ENCODE measurements at places on chromosomes 12 and 14.

- no peak for DNase-seq
- H3K27ac ChIP-seq = no peak overlapping the region
- H3K36me3 ChIP-seq = no peaks in the 10 kb centered on the region
- no peaks in the 10 kb centered on the region for H3K4me1 ChIP-seq
These were observed 153.8 kb downstream of the LRIG3 start for GRCh38 chr12:58766513-58766870.

DNA sequence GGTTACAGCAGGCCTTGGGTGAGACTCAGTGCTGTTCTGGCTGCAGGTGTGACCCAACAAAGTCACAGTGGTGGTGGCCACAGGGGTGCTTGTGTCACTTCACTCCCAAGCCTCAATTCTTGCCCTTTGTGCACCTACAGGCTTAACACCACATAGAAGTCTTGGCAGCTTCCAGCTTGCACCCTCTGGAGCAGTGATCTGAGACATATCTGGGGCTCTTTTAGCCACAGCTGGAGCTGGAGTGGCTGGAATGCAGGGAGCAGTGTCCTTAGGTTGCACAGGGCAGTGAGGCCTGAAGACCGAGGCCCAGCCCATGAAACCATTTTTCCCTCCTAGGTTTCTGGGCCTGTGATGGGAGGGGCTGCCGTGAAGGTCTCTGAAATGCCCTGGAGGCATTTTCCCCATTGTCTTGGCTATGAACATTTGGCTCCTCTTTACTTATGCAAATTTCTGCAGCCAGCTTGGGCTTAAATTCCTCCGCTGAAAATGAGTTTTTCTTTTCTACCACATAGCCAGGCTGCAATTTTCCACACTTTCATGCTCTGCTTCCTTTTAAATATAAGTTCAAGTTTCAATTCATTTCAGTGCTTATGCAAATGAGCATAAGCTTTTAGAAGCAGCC is 37.7 kb downstream of the ADAM21 start:
- H3K27ac ChIP-seq = no peak overlapping the region
- no peaks in the 10 kb centered on the region for H3K36me3 ChIP-seq
- DNase-seq = no peak
- H3K27me3 ChIP-seq = no peaks in the 10 kb centered on the region
- H3K4me1 ChIP-seq = no peaks in the 10 kb centered on the region

DNA sequence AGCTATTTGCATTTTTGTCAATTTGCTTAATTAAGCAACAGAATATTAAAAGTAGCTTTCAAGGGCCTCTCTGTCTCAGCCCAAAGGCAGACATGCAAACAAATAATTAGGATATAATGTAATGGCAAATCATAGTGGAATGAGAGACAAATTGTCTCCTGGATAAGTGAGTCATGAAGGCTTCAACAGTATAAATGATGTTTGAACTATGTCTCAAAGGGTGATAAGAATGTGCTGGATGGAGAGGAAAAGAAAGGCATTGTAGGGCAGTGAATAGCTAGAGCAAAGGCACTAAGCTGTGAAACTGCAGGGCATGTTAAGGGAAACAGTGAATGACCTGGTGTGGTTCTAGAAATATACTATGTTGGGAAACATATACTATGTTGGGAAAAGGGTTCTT is 53.5 kb upstream of the PPP1R12A start:
- H3K27me3 ChIP-seq = no peaks in the 10 kb centered on the region
- no peak overlapping the region for H3K27ac ChIP-seq
- DNase-seq = no peak
- H3K4me1 ChIP-seq = no peaks in the 10 kb centered on the region
- no peak overlapping the region for H3K4me3 ChIP-seq

GRCh38 chr12:26469421-26470180 is 274.2 kb downstream of the SSPN start:
- H3K4me3 ChIP-seq = no peak overlapping the region
- no peak overlapping the region for H3K27ac ChIP-seq
- H3K4me1 ChIP-seq = no peaks in the 10 kb centered on the region
- no peaks in the 10 kb centered on the region for H3K36me3 ChIP-seq
- no peak for DNase-seq

- DNase-seq = no peak
- H3K4me1 ChIP-seq = no peaks in the 10 kb centered on the region
- no peak overlapping the region for H3K27ac ChIP-seq
- H3K4me3 ChIP-seq = no peak overlapping the region
- H3K27me3 ChIP-seq = no peaks in the 10 kb centered on the region
These were observed 464.8 kb upstream of the RGS6 start for GRCh38 chr14:71467361-71467811.

GRCh38 chr12:45302621-45303369 is 86.9 kb downstream of the ANO6 start:
- no peak for DNase-seq
- H3K27me3 ChIP-seq = no peaks in the 10 kb centered on the region
- H3K27ac ChIP-seq = peak overlapping the region; percentile 65

GRCh38 chr14:20683125-20683890 is 1.1 kb upstream of the RNASE4 start:
- H3K36me3 ChIP-seq = no peaks in the 10 kb centered on the region
- H3K27me3 ChIP-seq = no peaks in the 10 kb centered on the region
- H3K4me1 ChIP-seq = no peaks in the 10 kb centered on the region
- H3K4me3 ChIP-seq = peak overlapping the region; percentile 77

DNA sequence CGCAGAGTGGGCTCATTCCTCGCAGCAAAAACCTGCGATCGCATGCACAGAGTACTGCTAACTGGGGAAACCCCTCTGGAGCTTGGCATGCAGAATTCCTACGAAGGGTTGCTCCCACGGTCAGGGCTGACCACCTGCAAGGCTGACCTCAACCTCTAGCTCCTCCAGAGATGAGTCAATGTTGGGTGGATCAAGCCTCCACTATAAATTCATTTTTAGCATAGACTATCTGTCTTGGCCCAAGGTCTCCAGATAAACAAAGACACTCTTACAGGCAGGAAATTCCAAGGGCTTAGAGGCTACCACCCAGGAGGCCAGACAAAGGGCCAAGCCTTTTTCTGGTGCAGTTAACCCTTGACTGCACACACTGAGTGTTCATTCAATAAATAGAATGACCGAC is 296.5 kb downstream of the TMEM132D start:
- no peaks in the 10 kb centered on the region for H3K4me1 ChIP-seq
- no peaks in the 10 kb centered on the region for H3K36me3 ChIP-seq
- no peak for DNase-seq
- H3K27me3 ChIP-seq = no peaks in the 10 kb centered on the region

DNA sequence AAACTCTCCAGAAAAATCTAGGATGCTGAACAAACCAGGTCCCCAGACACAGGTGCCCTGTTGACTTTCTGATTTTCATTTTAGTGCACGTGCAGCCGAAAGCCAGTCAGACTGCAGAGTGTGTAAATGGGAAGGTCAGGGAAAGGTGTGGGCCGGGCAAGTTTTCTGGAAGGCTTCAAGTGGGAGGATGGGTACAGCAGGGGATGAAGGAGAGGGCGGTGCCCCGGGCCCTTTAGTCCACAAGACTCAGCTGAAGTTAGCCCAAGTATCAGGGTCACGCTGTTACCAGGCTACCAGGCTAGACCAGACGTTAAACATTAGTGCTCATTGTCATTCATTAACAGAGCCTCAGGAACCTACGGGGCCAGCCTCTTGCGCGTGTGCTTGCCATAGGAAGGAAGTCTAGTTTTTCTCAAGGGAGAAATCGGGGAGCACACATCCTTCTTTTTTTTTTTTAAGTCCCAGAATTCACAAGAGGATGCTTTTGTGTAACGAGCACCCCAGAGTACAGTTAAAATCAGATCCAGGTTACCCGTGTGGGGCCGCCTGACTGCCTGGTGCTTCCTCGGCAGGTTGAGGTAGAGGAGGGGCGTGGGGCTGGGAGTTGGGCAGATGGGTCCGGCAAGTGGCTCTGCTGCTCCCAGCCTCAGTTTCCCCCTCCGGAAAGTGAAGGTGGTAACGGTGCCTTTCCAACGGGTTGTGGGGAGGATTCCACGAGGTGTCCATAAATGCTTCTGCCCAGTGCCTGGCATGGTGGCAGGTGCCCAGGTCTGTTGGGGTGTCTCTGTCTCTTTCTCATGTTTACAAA is 19.1 kb downstream of the BCL7A start:
- no peaks in the 10 kb centered on the region for H3K27me3 ChIP-seq
- no peak for DNase-seq
- H3K27ac ChIP-seq = no peak overlapping the region

- no peak overlapping the region for H3K27ac ChIP-seq
- no peaks in the 10 kb centered on the region for H3K4me1 ChIP-seq
- no peaks in the 10 kb centered on the region for H3K36me3 ChIP-seq
- H3K4me3 ChIP-seq = no peak overlapping the region
- no peaks in the 10 kb centered on the region for H3K27me3 ChIP-seq
- DNase-seq = no peak
These were observed 43.7 kb downstream of the GPR137C start for GRCh38 chr14:52596320-52596719.

All from right atrium auricular region (tissue), 2 donors.